ENCODE measurements at places on chromosomes 4 and X.

DNA sequence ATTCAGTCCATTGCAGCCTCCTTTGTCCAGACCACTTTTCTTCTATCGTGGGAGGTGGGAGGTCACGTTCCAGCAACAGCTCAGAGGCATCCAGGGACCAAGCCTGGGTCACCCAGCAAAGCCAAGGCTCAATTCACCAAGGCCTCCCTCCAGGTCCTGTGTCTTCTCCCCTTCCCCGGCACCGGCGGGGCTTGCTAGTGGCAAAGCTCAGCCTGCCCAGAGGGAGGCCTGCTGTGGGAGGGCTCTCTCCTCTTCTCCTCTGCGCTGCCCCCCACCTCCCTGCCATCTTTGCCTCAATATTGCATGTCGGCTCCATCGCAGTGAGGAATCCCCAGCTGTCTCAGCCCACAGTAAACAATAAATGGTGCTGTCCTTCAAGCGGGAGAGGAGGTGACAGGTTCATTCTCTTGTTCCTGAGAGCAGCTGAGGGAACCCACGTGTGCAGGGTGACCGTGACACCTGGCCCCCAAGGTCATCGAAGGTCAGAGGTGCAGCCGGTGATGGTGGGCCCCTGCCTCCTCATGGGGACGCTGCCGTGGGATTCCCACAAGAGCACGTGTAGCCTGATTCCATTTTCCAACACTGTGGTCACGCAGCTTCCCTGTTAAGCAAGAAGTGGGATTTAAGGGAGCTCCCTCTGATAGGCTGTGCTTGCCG, 111.5 kb upstream of the PSAPL1 start:
- no peak for DNase-seq

GRCh38 chr4:158535130-158535614, 13.5 kb downstream of the RXFP1 start:
- no peak for DNase-seq

DNA sequence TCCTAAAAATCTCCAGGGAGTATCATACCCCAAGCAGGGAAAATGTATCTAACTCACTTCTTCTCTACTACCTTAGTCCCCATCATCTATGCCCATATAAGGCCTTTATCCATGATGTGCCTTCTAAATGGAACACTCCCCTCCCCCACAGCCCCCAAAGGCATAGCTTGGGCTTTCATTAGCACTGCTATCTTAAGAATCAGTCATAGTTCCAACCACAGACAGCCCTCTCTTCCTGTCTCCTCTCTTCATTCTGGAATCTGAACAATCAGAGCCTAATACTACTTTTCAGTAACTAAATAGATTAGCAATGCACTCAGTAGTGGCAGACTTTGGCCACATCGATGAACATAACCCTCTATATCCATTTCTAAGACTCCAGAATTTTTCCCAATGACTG, 313.2 kb upstream of the DKK2 start:
- no peak for DNase-seq

DNA sequence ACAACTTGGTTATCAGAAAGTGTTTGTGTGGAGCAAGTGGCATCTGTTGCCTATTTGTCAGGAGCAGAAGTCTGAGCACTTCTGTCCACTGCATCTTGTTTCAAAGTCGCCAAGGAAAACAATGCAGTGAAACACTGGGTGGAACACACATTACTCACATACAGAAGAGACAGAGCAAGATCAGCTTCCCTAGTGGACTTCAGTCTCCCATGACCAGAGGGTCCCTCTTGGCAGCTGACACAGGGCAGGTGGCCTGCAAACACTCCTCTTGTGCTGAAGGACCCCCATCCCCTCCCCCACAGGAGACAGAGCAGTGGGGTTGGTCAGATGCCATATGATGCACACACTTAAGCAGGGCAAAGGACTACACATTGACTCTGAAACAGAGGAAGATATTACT, 3.6 kb upstream of the BBS12 start:
- no peak for DNase-seq

GRCh38 chr4:128416921-128417320, 129.3 kb upstream of the PGRMC2 start:
- no peak for DNase-seq

DNA sequence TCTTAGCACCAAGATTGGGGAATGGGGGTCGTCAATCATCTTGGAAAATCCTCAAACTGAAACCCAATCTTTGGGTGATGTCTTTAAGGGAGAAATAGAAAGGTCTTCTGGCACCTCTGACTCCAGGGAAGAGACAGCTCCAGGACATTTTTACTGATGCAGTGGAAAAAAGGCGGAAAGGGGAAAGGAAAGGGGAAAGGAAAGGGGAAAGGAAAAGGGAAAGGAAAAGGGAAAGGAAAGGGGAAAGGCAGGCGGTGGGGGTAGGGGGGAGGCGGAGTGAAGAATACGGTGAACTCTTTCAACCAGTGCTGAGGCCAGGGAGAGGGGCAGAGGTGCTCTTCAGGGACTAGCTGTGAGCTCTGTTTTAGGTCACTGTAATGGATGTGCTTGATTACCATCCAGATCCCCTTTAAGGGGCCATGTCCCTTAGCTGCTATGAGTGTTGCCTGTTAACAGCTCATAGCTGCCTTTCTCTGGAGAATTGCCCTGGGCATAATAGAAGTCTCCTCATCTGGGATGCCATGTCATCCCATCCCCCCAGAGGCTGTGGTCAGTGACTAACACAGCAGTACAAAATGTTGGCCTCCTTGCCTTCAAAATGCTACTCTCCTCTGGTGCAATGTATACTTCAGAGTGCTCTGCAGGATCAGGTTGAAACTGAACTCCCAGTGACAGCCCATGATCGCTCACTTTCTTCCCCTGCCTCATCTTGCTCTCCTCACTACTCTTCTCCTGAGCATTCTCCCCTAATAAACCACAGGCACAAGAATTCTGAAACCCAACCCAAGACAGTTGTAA, 92.4 kb upstream of the AP1S2 start:
- DNase-seq: no peak

- DNase-seq: no peak
These were observed 83.9 kb upstream of the CPEB2 start for GRCh38 chr4:14918336-14918735.

DNA sequence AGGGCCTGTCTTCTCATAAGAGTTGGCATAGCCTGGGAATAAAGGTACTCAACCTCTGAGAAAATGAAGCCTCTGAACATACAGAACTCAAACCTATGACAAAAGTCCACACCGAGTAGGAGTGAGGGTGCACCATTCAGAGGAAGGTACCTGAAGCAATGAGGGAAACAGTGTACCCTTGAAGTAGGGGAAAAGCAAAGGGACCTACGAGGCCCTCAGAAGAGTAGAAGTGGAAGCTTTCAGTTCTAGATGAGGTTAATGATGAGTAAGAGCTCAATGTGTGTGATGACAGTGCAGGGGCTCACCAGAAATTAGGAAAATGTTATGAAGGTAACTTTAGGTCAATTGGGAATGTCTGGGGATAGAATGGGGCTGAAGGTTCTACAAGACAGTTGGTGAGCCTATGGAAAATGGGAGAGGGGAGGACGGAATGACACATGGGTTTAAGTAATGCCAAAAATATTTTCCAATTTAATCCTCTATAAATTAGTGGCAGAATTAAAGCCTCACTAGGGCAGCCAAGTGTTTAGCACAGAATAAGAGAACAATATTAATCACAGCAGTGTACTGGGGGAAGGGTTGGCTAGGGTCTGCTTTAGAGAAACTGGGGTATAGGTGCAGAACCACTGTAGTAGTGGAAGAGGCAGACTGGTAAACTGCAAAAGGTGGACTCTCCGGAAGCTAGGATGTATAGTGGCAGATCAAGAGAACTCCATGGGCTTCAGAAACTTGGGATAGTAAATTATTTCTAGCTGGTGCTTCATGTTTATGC, 39.8 kb downstream of the RAB33A start:
- DNase-seq: no peak

DNA sequence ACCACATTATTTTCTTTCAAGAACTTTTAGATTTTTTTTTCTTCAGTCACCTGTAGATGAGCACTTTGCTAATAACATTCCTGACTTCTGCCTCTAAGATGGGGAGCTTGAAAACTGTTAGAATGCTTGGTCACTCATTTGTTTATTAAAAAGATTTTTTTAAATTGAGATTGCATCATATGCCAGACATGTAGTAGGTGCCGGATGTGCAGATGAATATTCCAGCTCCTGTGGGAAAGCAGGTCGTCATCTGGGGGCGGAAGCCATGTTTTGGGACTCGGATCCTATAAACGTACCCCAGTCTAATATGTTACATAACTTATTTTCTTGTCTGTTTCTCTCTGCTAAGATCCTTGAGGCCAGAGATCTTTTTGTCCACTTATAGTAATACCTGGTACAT, 236.8 kb downstream of the ARHGAP10 start:
- no peak for DNase-seq

DNA sequence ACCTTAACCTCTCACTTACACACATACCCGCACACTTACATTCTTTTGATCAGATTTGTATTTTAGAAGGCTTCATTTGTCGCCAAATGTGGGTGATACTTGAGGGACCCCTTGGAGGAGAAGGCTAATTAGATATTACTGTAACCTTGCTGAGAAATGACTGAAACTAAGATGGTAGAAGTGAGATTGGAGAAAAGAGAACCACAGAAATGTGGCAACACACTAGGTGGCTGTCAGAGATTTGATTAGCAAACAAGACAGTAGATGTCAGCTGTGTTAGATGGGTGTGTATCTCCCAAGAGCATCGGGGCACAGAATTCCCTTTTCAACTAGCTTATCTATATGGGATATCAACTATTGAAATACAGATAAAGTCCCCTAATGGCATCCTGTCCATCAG, 149.3 kb upstream of the FABP2 start:
- DNase-seq: no peak

DNA sequence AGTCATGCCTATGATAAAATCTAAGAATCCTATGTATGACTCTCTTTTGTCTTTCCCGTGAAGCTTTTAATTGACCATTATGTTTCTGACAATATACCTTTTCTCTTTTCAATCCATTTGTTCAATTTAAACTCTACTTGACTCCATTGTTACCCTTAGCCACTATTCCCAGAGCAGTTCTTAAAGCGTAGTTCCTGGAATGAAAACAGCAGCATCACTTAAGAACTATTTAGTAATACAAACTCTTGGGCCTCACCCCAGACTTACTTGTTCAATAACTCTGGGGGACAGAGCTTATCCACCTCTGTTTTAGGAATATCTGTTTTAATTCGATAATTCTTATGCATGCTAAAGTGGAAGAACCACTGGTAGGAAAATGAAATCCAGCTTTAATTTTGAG, 358.4 kb downstream of the PRR32 start:
- DNase-seq: no peak

DNA sequence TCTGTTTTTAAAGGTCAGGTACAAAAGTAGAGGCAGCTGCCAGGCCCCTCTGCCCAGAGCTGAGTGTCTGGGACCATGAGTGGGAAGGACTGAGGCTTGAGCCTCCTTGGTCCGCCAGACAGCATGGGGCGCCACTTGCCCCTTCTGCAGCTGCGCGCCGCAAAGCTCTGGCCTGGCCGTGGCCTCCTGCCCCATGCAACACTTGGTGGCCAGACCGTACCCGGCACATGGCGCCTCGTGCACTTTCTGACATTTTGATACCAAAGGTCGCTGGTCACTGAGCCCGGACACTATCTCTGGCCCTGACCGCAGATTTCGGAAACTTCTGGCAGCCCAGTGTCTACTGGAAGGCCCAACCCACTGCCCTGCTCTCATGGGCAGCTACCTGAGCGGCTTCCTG, 18.6 kb downstream of the CLTRN start:
- DNase-seq: no peak
